ENCODE measurements at places on chromosomes 4 and X.

DNA sequence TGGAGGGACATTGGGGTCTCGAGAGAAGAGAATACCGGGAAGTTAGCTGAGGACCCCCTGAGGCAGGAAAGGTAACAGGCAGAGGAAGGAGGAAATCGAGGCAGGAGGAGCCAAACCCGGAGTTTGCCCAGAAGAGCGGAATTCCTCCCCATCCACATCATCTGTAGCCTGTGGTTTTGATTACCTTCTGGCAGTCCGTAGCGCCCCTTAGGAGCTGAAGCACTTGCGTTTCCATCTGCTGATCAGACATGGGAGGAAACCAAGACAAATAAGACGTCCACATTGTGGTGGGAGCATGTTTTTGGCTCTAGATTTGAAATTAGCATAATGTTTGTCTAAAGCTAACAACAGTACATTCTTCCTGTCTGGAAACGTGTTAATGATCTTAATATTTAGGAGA, 26.8 kb upstream of the HMX1 start:
- no peak for DNase-seq

DNA sequence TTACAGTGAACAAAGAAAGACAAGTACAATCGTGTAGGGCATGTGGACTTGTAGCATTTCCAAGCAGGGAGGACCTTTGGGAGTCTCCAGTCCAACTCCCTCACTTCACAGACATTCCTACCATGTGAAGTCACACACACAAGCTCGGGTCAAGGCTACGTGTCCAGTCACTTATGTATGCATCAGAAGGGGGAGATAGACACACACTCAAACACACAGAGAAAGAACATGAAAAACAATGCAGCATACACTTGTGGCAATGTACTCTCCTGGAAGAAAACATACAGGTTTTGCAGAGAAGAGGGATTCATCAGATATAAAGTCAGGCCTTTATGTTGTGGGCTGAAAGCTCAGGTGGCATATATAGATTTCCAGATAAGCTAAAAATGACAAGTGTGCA, 136.1 kb upstream of the MID1 start:
- DNase-seq: no peak

DNA sequence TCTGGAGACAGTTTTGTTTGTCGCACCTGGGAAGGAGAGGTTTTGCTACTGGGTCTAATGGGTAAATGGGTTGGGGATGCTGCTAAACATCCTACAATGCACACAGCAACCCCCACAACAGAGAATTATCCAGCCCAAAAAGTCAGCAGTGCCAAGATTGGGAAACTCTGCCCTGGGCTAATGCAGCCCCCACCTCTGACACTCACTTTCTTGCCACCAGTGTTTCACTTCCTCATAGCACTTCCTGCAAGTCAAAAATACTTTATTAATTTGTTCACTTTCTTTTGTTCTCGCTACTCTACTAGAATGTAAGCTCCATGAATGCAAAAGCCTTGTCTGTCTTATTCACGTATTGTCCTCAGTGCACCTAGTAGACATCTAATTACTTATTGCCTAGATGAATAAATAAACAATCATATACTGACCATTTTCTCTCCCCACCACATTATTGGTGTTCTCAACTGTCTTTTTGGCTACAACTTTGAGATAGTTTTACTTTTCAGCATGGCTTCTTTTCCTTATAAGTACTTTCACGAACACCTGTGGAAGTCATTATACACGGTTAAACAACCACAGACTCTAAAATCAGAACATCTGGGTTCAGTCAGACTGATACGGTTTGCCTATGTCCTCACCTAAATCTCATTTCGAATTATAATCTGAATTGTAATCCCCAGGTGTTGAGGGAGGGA, 82.0 kb upstream of the PITX2 start:
- no peak for DNase-seq

GRCh38 chr4:15847746-15848145, 69.6 kb downstream of the CD38 start:
- no peak for DNase-seq

DNA sequence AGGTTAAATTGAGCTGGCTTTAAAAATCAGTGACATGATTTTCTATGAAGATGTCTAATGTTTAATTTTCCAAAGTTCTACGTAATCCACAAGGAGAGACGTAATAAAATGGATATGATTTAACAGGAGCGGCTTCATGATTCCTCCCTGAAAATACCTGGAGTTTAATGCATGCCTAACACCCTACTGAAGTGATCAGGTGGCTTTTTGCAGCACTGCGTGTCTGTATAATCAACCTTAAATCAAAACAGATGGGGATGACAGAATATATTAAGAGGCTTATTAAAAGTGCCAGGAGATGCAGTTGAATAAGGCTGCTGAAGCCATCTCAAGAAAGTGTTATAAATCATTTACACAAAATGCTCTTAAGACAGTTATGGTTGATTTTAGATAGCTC, 112.4 kb upstream of the TLR3 start:
- no peak for DNase-seq

GRCh38 chrX:71326394-71326793, 24.8 kb downstream of the ITGB1BP2 start:
- no peak for DNase-seq

DNA sequence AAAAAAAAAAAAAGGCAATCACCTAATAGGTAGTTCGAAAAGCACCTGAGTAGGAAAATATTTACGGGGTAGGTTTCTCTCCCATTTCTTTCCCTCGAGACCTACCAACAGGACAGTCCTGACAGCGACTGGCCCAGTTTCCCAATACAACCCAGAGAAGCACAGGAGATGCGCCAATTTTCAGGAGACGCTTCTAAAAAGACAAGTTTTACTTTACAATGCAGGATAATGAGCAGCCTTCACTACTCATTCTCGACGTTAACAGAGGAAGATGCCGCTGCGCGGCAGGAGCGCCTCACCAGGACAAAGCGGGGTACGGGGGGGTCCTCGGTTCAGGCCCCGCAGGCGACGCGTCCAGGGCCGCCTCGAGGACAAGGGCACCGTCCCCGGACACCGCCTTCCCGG, 708 bp downstream of the BCLAF3 start:
- no peak for DNase-seq
